ENCODE measurements at places on chromosomes 2 and 18. TPM values are rescaled to one million over a fixed set of nuclear protein-coding genes. Genes with fewer than 3 reads are reported as not detected.

- DNase-seq: no peak
Measured at GRCh38 chr2:78699696-78700095, 325.8 kb upstream of the REG3G start.

GRCh38 chr2:177394594-177394973, 2.0 kb downstream of the AGPS start:
- DNase-seq: no peak

Gene PLGLB2
- 3.7 TPM for polyA plus RNA-seq

Gene SNX17
- 108 TPM for polyA plus RNA-seq

- DNase-seq: no peak
Measured at GRCh38 chr2:210964141-210964764, 407.9 kb downstream of the CPS1 start.

DNA sequence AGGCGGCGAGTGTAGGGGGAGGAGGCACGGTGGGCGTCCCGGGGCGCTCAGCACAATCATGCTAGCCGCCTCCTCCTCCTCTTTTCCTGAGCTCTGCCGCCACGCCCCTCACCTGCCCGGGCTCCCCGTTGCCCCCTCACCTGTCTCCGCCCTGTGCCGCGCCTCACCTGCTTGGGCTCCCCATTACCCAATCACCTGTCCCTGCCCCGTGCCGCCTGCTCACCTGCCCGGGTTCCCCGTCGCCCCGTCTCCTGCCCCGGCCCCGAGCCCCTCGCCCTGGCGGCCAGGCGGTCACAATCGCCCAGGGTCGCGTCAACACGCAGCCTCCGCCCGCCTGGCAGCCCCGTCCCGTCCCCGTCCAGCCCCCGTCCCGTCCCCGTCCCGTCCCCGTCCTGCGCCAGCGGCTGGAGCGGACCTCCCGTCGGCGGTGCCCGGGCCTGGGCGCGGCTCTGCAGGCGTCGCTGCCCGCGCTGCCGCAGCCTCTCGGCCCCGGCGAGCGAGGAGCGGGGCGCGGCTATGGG, at the start of gene DCDC2C:
Gene DCDC2C, plus strand, starts transcription at position 340 of the 521 bp plus-strand sequence. Its CDS starts 177 bp downstream, at position 517.
- DNase-seq: no peak

Gene POMC
- polyA plus RNA-seq: 8.0 TPM

GRCh38 chr2:200431996-200432705, 77.7 kb downstream of the KCTD18 start:
- no peak for DNase-seq

Gene ANKRD30B
- polyA plus RNA-seq: 0.08 TPM

DNA sequence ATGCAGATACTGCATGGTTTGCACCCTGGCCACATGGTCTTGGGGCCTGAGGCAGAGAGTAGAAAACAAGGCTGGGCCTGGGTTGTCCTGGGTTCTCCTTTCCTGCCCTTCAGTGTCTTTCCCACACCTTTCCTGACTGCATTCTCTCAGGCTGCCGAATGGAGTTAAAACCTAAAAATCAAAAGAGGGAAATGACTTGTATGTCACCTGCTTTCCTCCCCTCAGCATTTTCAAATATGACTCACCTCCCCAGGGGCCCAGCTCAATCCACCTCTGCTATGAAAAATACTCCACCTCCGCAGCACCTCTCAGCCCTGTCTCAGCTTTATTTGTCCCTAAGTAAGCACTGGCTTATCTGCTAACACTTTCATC, 457.8 kb upstream of the MEX3C start:
- no peak for DNase-seq

DNA sequence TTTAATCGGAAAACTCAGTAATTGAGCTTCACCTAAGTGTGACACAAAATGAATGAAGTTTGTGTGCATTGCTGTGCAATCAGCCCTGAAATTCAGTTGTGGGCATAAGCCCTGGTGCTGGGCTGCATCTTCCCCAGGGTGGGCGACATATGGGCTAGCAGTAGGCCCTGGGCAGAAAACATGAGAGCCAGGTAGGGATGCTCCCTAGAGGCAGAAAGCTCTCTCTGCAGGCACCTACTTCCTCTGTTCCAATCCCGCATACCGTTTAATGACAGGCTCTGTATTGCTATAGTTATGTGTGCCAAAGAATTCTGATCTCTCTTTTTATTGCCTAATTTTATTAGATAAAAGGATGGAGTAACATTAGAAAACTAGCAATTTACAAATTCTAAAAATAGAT, 456.7 kb downstream of the NRXN1 start:
- no peak for DNase-seq

DNA sequence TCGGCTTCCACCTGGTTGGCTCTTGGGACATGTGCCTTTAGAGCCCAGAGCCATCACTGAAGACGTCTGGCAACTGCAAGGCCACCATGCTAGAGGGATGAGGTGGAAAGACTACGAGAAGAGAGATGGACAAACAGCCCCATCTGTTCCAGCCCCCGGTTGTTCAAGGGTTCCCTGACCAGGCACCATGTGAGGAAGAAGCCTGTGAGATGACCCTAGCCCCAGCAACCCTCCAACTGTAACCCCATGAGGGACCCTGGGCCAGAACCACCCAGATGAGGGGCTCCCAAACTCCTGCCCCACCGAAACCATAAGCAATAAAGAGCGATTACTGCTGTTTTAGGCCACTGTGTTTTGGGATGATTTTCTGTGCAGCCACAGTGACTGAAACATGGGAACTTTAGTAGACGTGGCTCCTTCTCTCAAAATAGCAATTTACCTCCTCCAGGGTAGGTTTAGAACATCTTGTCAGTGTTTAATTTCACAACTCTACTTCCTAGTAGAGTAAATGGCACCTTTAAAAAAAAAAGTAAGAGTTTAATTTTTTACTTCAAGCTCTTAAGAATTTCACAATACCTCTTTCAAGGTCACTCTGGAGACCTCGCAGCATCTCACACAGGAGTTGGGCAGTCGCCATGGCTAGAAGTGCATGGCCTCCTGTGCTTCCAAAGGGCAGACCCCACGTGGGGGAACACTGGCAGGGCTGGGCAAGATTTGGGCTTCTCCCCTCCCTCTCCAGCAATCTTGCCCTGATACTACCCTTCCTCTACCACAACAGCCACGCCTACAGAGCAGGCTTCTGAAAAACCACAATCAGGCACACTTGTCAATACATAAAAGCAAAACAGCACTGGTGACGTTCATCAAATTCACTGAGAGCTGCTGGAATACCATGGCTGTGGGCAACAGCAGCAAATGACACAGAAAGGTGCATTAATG, 48.8 kb downstream of the TMEM163 start:
- no peak for DNase-seq

- no peak for DNase-seq
Measured at GRCh38 chr2:18186816-18187613, 308.5 kb downstream of the KCNS3 start.

DNA sequence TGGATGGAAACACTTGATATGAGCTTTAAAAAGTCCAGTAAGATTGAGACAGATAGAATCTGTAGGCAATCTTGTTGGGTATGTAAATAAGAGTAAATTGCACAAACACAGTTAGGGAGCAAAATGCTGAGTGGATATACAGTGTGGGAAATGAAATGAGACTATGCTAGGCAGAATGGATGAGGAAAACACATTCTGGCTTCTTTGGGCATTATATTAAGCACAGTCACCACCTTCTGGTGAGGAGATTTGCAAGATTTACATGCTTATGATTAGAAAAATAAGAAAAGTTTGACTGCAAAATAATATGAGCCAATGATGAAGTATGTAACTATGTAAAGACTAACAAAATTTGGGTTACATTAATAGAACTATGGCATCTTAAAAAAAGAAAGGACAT, 2165.0 kb upstream of the CELF4 start:
- DNase-seq: no peak

DNA sequence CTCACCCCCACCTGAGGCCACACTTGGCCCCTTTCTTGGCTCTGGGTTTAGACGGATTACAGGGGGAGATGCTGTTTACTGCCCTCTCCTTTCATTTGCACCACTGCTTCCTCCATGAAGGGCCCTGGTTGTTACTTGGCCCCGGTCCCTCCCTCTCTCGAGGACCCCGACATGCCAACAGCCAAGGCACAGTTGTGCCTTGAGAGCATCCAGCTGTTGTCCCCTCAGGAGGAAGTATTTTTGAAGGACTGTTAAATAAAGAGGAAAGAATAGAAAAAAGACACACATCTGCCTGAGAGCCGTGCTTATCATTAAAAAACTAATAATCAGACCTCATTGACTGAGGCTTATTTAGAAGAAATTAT, 44.0 kb downstream of the ITGB1BP1 start:
- no peak for DNase-seq

Gene MERTK
- polyA plus RNA-seq: 24.4 TPM

Gene CD207
- polyA plus RNA-seq: not detected

Gene SATB2
- polyA plus RNA-seq: 18.9 TPM

DNA sequence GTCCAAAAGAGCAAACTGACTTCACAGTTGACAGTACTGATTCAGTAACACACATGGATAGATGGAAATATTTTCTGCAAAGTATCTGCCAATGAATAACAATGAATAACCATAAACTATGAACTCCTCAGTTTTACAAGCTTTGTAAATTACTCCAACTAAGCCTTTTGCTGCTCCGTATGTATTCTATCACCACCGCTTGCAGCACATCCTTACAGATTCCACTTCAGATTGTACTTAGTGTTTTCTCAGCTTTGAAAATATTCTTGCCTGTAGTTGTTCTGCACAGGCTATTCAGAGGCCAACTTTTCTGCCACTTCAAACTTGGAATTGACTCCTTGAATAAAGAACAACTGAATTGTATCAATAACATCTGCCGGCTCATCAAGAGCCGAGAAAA, 36.2 kb downstream of the TLK1 start:
- DNase-seq: no peak

- DNase-seq: no peak
Measured at GRCh38 chr2:50649626-50650402, 382.1 kb downstream of the NRXN1 start.

DNA sequence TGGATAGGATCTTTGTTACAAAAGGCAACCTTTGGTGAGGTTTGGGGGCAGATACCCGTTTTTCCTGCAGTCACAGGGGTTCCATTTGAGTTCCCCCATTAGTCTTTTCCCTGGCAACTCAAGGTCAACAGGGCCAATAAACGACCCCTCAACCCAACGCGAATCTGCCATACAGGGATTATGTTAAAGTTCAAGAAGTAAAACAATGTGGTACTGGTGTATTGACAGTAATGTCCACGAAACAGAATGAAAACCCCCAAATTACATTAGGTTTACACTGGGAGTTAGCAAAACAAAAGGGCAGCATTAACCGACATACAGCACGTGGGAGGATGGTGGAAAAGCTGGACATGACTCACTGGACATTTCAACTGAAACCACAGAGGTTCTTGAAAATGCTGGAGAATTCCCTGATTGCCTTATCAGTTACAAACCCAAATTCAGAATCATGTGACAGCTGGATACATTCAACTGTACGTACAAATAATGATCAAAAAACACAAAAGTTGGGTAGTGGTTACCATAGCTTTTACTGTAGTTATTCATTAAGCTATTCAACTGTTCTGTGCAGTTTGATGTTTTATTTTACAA, 4.9 kb upstream of the IMP4 start:
- DNase-seq: no peak

- no peak for DNase-seq
Measured at GRCh38 chr2:159192371-159192918, 94.1 kb downstream of the WDSUB1 start.

GRCh38 chr2:40937284-40937683, 485.4 kb upstream of the SLC8A1 start:
- no peak for DNase-seq

- DNase-seq: no peak
Measured at GRCh38 chr2:170301626-170302025, 123.7 kb downstream of the MYO3B start.

GRCh38 chr2:237581326-237581725, 9.2 kb downstream of the RAB17 start:
- no peak for DNase-seq

Gene EMILIN1
- polyA plus RNA-seq: 102 TPM

Gene RFX8
- 0.95 TPM for polyA plus RNA-seq

GRCh38 chr18:62280058-62280457, 45.1 kb upstream of the TNFRSF11A start:
- DNase-seq: no peak

- no peak for DNase-seq
Measured at GRCh38 chr2:128642316-128642715, 323.6 kb upstream of the HS6ST1 start.

- no peak for DNase-seq
Measured at GRCh38 chr18:26908906-26909305, 43.4 kb upstream of the AQP4 start.

Gene MSGN1
- not detected for polyA plus RNA-seq

Gene UGT1A1
- polyA plus RNA-seq: 0.74 TPM

GRCh38 chr2:241069821-241070281, 32.2 kb downstream of the MTERF4 start:
- no peak for DNase-seq

Gene SAG
- polyA plus RNA-seq: 0.07 TPM

GRCh38 chr2:237361194-237362004, 52.6 kb downstream of the COL6A3 start:
- DNase-seq: no peak

Gene SNED1
- polyA plus RNA-seq: 11.0 TPM

Gene LIPG
- 52.1 TPM for polyA plus RNA-seq

Gene GRP
- 0.53 TPM for polyA plus RNA-seq

Gene KRTCAP3
- 6.1 TPM for polyA plus RNA-seq

Data from renal pelvis (tissue), 12 donors.